Choroid plexus epithelial cell (primary cell): ENCODE measurements at places on chromosomes 1 and 21.

- DNase-seq: no peak
These were observed 1542.6 kb downstream of the PLA2G4A start for GRCh38 chr1:188371295-188371806.

GRCh38 chr1:175757381-175758015, 14.1 kb upstream of the TNR start:
- peak; percentile 20 for DNase-seq

DNA sequence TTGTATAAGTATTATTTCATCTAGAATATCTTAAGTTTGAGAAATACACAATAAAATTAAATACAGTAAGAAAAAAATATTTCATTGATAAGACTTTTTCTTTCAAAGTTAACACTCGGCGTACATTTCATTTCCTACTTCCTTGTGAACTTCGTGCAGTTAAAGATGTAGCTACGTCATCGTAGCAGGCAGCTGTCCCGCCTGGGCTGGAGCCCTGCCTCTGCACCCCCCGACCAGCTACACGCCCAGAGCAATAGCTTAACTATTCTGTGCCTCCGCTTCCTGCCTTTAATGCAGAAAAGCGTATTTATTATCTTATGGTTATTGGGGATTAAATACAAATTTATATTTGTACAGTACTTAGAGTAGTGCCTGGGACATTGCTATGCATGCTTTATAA, 53.5 kb downstream of the CLSTN1 start:
- no peak for DNase-seq

- no peak for DNase-seq
These were observed 1.7 kb upstream of the ANGPTL7 start for GRCh38 chr1:11187494-11187893.

DNA sequence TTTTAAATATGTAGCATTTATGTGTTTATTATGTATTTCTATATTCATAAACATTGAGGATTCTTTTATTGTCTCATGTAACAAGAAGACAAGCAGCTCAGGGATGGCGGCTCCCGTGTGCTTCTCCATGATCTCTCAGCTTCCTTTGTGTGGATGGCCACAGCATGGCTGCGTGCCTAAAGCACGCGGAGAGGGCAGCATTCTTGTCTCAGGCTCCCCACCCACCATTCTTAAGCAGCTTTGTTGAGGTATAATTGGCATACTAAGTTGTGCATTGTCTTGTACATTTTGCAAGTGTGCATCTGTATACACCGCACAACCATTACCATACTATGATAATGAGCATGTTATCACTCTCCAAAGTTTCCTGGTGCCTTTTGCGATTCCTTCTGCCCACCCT, 81.6 kb downstream of the CAMTA1 start:
- no peak for DNase-seq

GRCh38 chr1:192140382-192140781, 17.9 kb upstream of the RGS18 start:
- DNase-seq: peak; percentile 13

DNA sequence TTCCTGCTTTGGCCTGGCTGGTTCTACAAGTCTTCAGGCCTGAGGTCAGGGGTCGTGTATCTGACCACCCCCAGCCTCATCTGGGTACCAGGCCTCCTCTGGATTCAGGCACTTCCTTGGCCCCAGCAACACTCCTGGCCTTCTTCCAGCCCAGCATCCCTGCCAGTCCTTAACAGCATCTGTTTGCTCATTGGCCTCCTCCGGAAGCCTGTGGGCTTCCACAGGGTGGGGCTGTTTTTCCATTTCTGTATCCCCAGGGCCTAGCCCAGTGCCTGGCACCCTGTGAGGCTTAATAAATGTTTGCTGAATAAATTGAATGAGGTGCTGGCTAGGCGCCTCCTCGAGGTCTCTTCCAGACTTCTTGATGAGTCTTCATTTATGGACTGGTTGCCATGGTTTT, 21.5 kb upstream of the GPR37L1 start:
- DNase-seq: no peak

DNA sequence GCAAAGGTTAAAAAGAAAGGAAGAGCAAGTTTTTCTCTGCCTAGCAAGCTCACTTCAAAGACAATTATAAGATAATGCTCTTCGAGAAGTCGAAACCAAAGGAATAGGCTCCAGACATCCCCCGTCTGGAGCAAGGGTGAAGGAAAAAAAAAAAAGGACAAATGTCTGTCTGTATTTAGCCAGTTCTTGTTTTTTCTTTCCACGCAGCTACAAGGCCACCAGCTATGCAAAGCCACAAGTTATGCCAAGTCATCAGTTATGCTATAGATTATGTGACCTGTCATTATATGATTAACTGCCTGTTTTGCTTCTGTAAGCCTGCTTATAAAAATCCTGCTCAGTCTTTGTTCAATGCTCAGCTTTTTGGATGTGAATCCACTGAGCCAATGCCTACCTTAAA, 2.4 kb upstream of the THEM5 start:
- DNase-seq: no peak

- no peak for DNase-seq
These were observed 38.8 kb downstream of the LUZP1 start for GRCh38 chr1:23129846-23130245.

- DNase-seq: no peak
These were observed 97.2 kb upstream of the ARTN start for GRCh38 chr1:43836267-43836951.

GRCh38 chr21:35748678-35749314, 311.5 kb downstream of the SETD4 start:
- no peak for DNase-seq

- no peak for DNase-seq
These were observed 1.2 kb downstream of the GART start for GRCh38 chr21:33540711-33541104.

DNA sequence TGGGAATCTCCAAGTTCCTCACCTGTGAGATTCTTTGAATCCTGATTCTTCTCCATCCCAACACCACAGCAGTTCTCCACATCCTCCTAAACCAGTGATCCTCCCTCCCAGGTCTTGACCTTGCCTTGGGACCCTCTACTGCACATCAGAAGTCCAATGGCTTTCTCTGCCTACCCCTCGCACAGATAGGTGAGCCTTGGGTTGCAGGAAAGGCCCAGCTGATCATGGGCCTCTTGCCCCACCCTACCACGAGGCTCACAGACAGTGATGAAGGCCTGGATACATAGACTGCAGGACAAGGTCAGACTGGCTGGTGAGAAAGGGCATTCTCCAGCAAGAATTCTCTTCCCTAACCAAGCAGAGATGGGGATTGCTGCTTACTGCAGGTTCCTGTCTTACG, 825 bp downstream of the FABP3 start:
- DNase-seq: no peak

DNA sequence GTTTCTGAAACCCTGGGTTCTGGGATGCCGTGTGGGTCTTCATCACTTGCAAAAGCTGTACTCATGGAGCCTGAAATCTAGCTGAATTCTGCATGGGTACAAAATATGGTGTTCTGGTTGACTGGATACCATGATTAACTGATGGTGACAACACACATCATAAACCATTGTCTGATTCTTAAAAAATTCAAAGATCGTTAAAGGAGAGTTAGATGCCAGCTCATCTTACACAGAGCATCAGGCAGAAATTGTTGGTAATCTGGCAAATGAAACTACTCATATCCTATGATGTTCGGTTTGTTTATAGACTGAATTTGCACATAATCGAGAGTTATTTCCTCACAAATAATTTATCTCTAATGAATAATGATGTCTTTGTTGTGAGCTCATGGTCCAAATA, 218.1 kb upstream of the PKN2 start:
- no peak for DNase-seq

- no peak for DNase-seq
These were observed 19.4 kb downstream of the SLC26A9 start for GRCh38 chr1:205923651-205924459.

DNA sequence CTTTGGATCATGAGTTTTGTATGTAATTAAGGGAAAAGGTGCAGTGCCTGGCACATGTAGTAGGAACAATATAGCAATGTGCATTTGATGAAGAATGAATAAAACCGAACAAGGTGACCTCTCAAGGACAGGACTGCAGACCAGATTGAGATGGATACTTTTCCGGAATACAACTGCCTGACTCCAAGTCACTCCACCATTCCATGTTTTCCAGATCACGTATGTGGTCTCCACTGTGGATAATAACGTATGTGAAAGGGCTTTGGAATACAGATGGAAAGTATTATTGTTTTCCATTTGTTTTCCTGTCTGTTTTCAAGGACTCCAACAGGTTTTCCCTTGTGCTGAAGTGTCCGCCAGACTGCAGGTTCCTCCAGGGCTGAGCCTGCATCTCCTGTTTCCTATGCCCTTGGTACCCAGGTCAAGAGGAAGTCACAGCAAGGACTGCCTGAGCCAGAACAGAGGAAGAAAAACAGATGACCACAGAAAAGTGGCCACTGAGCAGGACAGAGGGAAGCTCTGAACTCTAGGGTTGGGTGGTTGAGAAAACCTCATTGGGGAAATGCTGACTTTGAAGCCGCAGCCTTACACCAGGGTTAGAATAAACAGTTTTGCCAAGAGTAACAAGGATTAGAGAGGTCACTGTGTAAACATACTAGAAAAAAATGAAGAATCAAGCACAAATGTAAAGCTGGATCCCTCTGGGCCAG, 4.0 kb downstream of the CFAP45 start:
- no peak for DNase-seq

- DNase-seq: no peak
These were observed 31.4 kb downstream of the LY9 start for GRCh38 chr1:160827418-160827817.

GRCh38 chr1:11749996-11750395, 12.0 kb upstream of the C1orf167 start:
- DNase-seq: no peak
